ENCODE measurements at places on chromosomes 5 and 9.
A peak's percentile ranks its signal among the peaks of the same experiment; 100 is the strongest.

DNA sequence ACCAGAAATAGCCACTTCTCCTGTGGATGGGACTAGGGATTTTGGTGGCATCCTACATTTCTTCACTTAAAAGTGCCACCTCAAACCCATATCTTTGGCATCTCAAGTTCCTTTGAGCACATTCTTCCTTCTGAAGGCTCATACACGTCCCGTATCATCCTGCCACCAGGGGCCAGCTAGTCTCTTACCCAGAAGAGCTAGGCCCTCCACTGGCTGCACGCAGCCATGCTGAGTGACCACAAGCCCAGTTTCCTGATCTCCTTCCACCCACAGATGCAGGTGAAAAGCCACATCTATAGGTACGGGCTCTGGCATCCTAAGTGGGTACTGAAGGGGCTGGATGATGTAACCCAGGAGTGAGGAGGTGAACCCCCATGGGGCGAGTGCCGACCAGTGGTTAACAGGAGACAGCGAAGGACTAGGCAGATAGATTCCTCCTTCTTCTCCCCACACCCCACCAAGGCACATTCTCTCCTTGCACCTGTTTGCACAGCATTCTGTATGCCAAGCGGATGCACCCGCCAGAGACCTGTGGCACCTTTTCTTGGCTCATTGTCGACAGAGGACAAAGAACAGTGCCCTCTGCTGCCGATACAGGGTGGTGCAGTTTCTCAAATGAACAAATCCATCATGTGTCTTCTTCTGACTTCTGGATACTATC is 14.4 kb upstream of the SCGB3A1 start:
- peak; percentile 56 for DNase-seq

DNA sequence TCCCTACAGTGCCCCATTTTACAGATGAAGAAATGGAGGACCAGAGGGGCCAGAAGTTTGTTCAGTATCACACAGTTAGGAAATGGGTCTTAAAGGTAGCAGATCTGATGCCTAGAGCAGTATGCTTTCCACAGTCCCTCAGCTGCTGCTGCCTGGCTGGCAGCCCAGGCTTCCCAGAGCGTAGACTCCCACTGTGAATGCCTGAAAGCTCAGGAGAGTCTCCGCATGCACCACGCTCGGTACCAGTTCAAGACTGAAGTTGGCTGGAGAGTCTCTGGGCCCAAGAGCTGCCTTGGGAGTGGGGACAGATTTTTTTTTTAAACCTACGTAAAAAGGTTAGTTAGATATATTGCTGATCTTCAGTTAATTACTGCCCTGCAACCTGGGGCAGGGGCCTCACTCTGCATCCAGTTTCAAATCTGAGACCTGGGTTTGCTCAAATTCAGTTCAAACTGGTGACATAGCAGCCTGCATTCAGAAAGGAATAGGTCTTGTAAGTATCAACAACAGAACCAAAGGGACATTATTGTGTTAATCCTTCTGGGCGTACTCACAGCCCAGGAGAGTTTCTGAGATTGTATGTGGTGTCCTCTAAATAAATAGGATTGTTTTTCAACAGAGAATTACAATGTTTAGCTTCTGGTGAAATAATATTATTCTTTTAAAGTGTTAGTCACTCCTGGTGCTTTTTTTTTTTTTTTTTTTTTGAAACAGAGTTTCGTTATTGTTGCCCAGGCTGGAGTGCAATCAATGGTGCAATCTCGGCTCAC is 8.3 kb downstream of the NANS start:
- DNase-seq: no peak

DNA sequence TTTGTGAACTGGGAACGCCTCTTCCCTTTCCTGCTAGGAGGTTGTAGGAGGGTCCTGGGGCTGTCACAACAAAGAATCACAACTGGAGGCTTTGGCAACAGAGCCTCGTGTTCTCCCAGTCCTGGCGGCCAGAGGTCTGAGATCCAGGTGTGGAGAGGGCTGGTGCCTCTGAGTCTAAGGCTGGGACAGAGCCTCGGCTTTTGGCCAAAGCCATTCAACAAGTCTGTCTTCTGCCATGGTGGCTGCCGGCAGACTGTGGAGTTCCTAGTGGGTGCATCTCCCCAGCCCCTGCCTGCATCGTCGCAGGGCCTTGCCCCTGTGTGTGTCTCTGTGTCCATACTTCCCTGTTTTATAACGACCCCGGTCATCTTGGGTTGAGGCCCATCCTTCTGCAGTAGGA is 9.5 kb upstream of the IRX4 start:
- DNase-seq: no peak

DNA sequence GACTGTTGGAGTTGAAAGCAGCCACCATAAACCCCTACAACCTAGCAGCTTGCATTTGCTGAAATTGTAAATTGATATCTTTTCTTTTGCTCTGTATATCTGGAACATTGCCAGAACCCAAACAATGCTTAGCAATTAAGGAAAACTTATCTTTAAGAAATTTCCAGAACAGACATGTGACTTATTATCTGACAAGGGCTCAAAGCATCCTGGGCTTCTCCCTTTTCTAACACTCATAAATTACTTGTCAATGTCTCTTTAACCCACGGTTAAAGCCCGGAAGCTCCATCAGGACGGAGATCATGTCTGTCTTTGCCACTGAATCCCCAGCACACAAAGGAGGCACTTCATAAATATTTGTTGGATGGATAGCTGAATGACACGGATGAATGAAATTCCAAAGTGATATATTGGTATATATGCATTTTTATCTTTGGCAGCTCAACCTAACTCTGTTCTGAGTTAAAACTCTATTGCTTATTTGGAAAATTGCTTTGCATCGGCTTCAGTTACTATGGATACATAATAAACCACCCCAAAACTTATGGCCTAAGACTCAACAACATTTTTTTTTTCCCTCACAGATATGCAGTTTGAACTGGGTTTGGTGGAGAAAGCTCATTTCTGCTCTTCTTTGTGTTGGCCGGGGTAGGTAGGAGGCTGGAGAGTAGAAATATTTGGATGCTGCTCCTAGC is 103.1 kb upstream of the CLINT1 start:
- no peak for DNase-seq

GRCh38 chr9:130239741-130240241 is 25.8 kb upstream of the HMCN2 start:
- DNase-seq: no peak

DNA sequence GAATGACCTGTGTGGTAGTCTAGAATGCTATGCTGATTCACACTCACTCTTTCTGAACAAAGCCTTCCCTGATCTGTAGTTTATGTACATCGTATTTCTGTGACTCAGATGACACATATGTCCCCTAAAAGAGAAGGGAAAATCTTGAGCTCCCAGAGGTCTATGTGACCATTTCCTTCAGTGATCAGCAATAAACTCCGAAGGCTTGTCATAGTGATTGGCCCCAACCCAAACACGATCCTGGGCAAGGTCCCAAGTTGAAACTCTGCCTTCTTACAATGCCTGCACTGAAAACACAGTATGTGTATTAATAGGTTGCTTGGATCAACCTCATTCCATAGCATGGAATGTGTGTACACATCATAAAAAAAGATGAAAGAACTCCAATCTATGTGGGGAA is 685.8 kb downstream of the MAT2B start:
- no peak for DNase-seq

- no peak for DNase-seq
Measured at GRCh38 chr9:88927510-88927909, 63.8 kb upstream of the S1PR3 start.

GRCh38 chr5:141420855-141421488 is at the start of gene PCDHGA11:
Gene PCDHGA11, plus strand, starts transcription at chr5:141421051. Its CDS starts 177 bp downstream, at chr5:141421228.
- no peak for DNase-seq

DNA sequence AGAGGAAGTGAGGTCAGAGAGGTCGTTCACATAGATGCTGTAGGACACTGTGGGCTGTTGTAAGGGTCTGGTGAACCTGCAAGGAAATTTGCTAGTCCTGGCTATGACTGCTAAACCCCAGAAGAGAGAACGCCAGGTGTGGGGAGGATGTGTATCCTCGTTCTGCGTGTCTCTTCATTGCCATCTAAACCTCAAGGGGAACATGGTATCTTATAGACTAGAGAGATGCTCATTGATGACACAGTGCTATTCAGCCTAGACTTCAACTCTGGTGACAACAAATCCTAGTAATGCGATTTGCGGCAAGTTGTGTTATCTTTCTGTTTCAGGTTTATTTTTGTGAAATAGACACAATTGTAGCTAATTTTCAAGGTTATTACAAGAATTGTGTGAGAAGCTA is 140.2 kb downstream of the ADAMTSL1 start:
- no peak for DNase-seq

DNA sequence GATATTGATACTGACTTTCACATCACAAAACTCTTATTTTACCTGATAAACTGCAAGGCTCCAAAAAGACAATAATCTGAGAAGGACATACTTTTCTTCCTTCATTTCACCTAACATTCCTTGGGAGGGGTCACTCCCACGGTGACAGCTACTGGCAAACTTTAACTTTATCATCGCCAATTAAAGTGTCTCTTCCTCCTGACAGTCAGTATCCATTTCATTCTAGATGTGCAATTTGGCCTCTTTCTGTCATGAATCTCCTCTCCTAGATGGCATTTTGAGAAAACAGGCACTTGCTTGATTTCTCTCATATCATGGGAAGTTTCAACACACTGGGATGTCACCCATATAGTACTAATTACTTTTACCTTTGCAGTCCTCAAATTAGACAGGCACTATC is 413.5 kb upstream of the CCNG1 start:
- no peak for DNase-seq

DNA sequence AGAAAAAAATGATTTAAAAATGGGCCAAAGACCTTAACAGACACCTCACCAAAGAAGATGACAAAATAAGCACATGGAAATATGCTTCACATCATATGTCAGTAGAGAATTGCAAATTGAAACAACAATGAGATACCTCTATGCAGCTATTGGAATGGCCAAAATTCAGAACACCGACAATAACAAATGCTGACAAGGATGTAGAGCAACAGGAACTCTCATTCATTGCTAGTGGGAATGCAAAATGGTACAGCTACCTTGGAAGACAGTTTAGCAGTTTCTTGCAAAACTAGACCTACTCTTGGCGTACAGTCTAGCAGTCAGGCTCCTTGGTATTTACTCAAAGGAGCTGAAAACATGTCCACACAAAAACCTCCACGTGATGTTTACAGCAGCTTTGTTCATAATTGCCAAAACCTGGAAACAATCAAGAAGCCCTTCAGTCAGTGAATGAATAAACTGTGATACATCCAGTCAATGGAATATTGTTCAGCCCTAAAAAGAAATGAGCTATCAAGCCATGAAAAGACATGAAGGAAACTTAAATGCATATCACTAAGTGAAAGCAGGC is 10.5 kb upstream of the MVB12B start:
- no peak for DNase-seq

DNA sequence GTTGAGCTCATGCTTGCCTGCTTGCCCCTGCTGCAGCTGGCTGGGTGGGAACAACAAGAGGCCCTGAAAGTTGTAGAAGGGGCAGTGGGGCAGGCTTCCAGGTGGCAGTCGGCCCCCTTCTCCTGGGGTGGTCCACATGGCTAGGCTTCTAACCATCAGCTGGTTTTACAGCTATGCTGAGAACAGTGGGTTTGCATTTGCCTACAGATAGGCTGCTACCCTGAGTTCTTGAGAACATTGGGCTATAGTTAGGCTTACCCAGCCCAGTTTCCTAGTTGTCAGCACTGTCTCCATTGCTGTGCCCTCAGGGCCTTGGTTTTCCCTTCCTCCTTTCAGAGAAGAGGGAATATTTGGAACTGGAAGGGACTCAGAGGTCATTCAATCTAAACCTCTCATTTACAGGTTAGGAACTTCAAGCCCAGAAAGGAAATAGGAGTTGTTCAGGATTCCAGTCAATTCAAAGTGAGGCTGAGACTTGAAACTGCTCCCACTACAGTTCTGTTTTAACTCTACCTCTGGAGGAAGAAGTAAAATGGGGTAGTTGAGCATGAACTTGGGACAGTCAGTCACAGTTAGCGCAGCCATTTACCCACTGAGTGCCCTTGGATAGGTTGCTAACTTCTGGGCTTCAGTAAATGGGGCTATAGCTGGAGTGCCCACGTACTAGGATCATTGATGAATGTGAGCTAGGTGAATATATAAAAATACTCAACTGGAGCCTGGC is 11.5 kb downstream of the LARP1 start:
- DNase-seq: no peak

- DNase-seq: no peak
Measured at GRCh38 chr9:130728721-130729120, 35.1 kb downstream of the EXOSC2 start.

GRCh38 chr9:123401879-123402513 is 46.0 kb downstream of the CRB2 start:
- DNase-seq: no peak

- DNase-seq: no peak
Measured at GRCh38 chr5:10321882-10322281, 14.2 kb upstream of the CMBL start.

DNA sequence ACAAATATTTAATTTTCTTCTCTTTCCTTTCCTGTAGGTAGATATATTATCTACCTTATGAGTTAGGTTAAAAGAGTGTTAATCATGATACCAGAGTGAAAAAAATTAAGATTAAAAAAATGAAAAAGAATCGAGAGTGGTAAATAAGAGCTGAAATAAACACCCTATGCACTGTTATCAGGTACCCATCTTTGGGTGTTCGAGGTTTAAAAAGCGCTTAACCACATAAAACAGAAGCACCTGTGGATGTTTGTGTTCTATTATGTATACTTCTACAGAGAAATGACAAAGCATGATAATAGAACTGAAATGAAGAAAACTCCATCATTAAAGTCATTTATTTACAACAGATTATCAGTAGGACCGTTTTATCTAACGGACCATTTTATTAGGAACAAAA is 25.7 kb upstream of the GCNT4 start:
- no peak for DNase-seq

- DNase-seq: no peak
Measured at GRCh38 chr9:93087971-93088655, 7.9 kb upstream of the CARD19 start.

GRCh38 chr5:58133631-58134296 is 326.1 kb downstream of the PLK2 start:
- DNase-seq: no peak

- DNase-seq: no peak
Measured at GRCh38 chr5:24444414-24444813, 200.4 kb downstream of the CDH10 start.

- no peak for DNase-seq
Measured at GRCh38 chr9:4883326-4883873, 90.7 kb downstream of the RCL1 start.

DNA sequence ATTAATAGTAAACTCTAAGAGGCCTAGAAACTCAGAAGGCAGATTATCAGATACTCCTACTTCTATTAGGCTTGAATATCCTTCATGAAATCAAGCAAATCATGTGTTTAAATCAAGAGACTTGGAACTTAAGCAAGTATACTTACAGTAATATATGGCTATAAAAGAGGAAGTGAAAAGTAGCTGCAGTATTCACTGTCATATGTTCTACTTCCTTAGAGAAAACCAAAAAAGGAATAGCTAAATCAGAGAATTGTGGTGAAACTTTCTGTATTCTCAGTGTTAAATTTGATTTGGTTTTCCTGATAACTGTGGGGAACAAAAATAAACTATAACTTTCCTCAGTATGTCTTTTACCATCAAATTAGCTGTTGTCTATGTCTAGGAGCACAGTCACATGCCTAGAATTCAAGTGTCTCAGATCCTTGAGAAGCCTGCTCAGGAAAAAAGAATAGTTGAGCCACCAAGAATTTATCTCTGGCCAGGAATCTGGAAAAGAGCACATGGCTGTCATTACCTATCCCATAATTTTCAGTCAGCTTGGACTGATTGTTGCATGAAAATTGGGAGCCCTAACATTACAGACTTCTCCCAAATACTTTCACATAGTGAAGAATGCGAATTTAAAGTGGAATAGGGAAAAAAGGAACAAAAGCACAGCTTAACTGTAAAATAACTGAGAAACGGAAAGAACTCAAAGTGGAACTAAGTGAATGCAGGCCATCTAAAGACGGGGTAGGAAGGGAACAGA is 1.7 kb downstream of the FKBP15 start:
- DNase-seq: no peak

- peak; percentile 71 for DNase-seq
Measured at GRCh38 chr9:34701023-34701768, 8.7 kb downstream of the CCL21 start.
